ENCODE measurements at places on chromosomes 11 and 22. TPM values are rescaled to one million over a fixed set of nuclear protein-coding genes. Genes with fewer than 3 reads are reported as not detected.

DNA sequence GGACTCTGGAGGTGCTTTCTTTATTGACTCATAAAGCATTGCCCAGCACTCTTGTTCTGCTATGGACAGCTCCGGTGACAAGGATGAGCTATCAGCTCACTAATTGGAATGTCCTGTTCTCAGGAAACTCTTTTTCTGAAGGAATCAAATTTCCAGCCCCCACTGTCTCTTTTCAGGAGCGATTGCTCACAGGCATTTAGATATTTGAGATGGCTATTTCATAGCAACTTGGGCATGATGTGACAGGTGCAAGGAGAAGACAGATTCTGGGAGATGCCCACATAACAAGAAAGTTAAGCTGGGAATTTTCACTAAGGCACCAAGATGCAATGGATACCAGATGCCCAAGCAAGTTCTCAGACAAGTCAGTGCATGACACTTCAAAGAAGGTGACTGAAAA lies 123.4 kb upstream of the CSNK2A3 start:
- no peak for DNase-seq

DNA sequence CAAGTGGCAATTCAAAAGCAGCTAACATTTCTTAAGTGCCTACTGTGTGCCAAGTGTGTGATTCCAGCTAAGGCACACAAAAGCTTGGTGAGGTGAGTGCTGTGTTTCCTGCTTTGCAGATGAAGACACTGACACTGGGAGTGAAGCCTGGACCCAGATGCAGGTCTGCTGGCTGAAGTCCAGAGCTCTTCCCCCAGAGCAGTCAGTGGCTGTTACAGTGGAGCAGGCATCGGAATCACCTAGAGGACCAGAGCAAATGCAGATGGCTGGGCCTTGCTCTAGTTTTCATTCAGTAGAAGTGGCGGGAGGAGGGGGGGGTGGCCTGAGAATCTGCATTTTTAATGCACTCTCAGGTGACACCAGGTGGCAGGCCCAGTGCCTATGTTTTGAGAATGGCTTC lies 342.3 kb downstream of the CADM1 start:
- no peak for DNase-seq

The FAM227A gene
- total RNA-seq: 0.03 TPM

The GDPD4 gene
- 10.2 TPM for total RNA-seq

Data from left lobe of liver (tissue), 2 donors.